ENCODE measurements at places on chromosomes 16 and 17.

GRCh38 chr16:35908942-35909341 lies 2449.5 kb downstream of the TP53TG3F start:
- peak; percentile 2 for DNase-seq

DNA sequence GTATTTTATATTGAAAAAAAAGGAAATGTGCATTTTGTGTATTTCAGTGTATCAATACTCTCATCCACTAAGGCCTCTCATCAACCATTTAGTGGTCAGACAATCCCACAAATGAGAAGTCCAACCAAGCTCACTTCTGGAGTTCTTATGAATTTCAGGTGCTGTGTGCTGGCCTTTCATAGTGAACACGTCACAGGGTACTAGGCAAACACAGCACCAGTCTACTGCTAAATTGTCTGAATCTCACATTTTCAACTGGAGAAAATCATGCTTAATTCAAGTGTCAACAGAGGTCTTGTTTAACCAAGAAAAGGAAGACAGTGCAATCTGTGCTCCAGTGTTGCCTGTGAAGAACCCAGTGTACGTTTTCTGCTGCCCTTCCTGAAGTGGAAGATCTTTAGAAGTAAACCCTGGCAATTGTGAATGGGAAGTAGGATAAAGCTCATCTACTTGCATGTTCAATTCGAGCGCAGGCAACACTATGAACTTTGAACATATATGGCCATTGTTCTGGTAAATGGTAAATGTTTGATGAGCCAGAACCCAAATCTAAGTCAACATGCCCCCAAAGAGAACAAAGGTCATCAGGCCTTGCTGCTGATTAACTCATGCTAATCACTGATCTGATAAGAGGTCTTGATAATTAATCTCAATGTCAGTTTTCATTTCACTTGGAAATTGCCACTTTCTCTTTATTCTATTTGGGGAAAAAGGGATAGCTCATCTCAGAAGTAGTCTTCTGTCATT lies 439.2 kb upstream of the SOX9 start:
- no peak for DNase-seq

DNA sequence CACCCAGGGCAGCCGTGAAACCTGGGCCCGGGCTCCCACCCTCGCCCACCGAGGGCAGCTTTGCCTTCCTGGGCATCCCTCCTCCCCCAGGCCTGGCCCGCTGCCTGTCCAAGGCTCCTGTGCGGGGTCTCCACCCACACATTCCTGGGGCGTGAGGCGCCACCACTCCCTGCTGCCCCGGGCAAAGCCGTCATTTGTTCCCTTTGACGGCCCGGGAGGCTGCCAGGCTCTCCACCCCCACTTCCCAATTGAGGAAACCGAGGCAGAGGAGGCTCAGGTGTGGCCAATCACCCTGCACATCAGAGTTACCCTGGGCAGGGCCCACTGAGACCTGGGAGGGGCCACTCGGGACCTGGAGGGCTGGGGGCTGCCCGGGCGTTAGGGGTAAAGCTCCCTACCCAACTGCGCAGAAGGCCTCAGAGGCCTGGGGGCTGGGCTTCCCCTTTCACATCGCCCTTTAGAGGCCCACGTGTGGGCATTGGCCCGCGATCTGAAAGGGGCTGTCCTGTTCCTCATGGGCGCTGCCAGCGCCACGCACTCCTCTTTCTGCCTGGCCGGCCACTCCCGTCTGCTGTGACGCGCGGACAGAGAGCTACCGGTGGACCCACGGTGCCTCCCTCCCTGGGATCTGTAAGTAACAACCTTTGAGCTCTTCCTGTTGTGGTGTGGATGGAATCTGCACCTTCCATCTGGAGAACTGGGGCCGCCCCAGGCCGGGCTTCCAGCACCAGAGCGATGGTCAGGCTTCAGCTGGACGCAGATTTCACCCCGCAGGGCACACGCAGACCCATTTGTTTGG lies at the start of gene MSLN:
MSLN (plus strand) TSS at position 190 of the 799 bp plus-strand sequence. CDS start 1,947 bp downstream, outside the sequence.
- no peak for DNase-seq

- DNase-seq: peak; percentile 34
Observed at GRCh38 chr17:45021607-45022287, 29.7 kb downstream of the DCAKD start.

- no peak for DNase-seq
Observed at GRCh38 chr17:74451557-74451956, 14.9 kb upstream of the CD300A start.

DNA sequence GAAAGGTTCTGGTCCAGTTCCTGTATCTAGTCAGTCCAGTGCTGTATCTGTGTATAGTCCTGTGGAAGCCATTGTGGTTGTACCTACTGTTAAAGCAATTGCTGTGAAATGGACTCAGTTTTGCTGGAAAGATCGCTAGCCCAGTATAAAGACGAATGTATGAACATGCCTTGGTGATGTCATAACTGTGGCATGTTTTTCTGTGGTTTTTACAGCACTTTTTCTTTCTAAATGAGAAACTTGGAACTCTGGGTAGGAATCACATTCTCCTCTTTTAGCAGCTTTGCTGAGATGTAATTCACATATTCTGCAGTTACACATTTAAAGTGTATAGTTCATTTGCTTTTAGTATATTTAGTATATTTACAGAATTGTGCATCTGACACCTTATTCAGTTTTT lies 58.1 kb downstream of the MAP2K4 start:
- no peak for DNase-seq

DNA sequence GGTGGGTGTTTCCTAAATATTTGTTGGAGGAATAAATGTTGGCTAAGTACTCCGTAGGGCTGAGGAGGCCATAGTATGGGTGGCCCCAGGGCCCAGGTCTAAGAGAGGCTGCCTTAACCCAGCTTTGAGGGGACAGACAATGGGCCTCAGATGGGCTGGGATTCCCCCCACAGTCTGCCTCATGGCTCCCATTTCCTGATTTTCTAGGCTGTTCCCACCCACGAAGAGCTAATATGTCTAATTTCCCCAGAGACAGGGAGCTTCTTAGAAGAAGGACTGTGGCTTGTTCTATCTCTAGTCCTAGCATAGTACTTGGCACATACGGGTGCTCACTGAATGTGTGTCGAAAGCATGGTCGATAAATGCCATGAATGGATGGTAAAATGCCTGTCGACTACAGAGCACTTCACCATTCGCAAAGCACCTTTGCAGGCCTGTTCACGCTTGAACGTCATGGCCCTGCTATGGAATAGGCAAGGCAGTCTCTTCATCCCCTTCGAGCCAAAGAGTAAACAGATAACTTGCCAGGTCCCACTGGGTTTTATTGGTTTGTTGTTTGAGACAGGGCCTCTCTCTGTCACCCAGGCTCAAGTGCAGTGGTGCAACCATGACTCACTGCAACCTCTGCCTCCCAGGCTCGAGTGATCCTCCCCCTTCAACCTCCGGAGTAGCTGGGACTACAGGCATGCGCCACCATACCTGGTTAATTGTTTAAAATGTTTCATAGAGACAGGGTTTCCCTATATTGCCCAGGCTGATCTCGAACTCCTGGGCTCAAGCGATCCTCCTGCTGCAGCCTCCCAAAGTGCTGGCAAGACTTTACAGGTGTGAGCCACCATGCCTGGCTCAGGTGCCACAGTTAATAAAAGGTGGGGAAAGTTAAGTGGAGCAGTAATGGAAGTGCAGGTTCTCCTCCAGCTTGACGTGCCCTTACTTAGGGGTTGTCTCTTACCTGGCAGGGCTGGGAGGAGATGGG lies 9.7 kb downstream of the CHAD start:
- no peak for DNase-seq

DNA sequence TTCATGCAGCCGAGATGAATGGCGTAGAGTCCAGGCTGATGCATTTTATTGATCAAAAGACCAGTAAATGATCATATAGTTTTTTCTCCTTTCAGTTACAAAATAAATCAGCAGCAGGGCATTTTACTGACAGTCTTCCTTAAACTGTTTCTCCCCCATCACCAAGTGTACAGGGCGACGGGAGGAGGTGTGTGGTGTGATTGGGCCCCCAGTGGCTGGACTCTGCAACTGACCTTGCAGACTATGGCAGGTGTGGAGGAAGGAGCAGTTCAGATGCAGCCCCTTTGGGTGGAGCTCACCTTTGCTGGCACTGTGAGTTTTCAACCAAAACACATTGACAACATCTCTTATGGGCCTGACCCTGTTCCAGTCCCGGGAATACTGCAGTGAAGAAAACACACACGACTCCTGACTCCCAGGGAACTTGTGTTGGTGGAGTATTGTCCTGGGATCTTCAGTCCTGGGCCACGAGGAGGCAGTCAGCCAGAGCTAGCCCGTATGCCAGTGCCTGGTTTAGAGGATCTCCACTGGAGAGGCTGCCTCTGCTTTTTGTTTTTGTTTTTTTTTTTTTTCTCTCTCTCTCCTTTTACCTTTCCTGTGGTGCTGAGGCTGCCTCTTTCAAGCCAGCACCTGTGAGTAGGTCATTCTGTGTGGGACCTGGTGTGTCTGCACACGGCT lies 29.8 kb downstream of the KIAA0513 start:
- no peak for DNase-seq

- no peak for DNase-seq
Observed at GRCh38 chr17:62919388-62919787, 46.6 kb upstream of the TANC2 start.

DNA sequence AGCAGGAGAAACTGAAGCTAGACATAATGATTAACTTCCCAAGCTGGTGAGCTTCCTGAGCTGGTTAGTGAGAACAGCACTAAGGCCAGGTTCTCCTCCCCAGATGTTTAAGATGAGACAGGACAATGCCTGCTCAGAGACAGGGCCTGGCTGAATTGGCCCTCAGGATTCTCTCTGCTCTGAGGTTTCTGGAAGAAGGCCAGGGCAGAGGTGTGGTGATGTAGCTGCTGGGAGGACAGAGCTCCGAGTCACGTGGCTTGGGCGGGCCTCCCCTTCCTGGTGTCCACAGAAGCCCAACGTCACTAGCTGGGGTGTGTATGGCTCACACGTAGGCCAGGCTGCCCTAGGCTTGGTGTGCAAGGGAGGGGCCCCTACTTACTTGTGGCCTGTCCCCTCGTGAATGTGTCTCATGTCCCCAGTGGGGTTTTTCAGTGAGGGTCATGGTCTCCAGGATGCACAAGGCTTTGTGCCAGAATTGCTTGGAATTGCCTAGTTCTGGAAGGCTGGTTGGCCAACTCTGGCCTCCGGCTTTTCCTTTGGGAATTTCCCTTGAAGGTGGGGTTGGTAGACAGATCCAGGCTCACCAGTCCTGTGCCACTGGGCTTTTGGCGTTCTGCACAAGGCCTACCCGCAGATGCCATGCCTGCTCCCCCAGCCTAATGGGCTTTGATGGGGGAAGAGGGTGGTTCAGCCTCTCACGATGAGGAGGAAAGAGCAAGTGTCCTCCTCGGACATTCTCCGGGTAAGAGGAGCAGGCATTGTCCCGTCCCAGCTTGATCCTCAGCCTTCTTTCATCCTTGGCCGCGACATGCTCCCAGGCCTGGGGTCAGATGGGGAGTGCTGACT lies 3.4 kb downstream of the NOD2 start:
- no peak for DNase-seq

DNA sequence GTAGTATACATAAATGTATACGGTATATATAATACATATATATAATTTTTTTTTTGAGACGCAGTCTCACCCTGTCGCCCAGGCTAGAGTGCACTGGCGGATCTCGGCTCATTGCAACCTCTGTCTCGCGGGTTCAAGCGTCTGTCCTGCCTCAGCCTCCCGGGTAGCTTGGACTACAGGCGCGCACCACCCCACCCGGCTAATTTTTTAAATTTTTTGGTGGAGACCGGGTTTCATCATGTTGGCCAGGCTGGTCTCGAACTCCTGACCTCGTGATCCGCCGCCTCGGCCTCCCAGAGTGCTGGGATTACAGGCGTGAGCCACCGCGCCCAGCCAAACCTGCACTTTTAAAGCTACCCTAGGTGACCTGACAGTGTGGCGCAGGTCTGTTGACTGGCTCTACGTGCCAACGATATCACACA lies 745 bp downstream of the PAM16 start:
- no peak for DNase-seq

- DNase-seq: no peak
Observed at GRCh38 chr16:21560462-21560861, 38.9 kb upstream of the METTL9 start.

DNA sequence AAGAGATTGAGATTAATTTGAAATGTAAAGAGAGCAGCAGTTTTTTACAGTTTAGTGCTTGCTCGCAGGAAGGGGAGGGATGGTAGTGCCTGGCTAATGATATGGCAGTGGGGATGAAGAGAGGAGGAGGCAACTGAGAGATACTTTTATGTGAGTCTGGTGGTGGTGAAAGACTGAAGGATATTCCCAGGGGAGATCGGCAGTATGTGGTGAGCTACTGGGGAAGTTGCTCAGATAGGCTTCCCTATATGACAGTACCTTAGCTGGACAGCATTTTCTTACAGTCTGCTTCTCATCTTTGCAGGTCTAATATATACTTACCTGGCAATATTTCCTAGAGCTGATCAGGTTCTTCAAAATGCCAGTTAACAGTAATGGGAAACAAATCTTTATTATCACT lies 8.6 kb downstream of the CEP95 start:
- DNase-seq: no peak

DNA sequence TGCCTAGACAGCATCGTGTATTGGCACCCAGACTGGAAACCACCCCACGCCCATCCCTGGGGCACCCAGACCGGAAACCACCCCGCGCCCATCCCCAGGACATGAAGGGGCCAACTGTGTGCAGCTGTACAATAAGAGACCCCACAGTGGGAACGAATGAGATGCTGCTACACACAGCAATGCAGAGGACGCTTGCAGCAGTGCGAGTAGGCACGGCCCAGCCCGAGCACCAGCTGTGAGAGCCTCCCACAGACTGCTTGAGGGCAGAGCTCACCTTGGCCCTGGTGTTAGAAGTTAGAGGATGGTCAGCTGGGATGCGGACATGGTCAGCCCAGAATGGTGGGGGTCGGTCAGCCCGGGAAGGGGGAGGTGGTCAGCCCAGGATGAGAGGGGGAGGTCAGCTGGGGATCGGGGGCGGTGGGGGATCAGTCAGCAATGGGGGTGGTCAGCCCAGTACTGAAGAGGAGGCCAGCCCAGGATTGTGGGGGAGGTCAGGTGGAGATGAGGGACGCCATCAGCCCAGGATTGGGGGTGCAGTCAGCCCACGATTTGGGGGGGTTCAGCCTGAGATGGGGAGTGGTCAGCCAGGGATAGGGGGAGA lies 340.0 kb downstream of the C16orf95 start:
- no peak for DNase-seq

DNA sequence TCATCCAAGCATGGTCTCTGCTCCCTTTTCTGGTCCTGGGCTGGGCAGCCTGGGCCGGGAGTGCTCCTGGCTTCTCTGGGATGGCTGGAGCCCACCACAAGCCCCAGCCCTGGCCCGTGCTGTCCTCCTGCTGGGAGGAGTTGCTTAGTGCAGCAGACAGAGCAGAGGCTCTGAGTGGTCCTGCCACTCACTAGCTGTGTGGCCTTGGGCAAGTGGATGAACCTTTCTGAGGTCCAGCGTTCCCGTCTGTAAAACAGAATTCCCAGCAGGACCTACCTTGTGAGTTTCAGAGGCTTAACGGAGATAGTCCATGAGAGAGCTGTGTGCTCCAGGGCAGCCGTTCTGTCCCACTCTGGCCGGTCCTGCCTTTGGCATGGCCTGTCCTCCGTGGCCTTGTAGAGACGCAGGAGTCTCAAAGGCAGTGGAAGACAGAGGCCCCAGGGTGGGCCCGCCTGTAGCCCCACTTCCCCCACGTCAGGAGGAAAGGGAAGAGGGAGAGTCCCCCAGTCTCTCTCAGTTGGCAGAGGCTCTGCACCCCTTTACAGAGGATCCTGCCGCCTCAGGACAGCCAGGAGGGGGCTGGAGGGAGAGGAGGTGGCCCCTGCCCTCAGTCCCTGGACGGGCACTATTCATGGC lies 7.8 kb downstream of the MYO15B start:
- no peak for DNase-seq

Measured in DMS 273 treated with DMSO at 0.1 percent for 48 hours (cell line).